ENCODE measurements at places on chromosomes 2 and 18.

DNA sequence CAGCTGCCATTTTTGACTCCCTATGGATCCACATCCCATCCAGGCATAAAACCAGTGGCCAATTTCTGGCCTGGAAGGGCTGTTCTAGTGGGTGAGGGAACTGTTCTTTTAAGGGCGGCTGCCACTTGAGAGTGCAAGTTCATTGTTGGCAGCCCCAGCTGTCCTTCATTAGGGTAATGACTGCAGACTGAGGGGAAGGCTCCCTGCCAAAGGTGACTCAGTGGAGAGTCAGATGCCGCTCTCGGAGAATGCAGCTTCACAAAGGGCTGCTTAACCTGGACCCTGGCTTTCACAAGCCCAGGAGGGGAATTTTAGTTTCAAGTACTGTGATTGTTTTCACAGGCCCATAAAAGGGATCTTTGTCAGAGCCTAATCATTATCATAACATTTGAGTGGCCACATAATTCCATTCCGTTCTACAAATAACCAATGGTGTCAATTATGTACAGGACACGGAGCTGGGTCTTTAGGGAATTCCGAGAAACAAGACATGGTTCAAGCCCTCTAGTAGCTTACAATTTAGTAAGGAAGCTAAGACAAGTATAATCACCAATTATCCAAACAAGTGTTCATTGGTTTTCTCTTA lies 235.7 kb downstream of the CDCA7 start:
- DNase-seq: peak; percentile 99

GRCh38 chr2:53559302-53559966 lies 208.2 kb upstream of the CHAC2 start:
- DNase-seq: no peak

DNA sequence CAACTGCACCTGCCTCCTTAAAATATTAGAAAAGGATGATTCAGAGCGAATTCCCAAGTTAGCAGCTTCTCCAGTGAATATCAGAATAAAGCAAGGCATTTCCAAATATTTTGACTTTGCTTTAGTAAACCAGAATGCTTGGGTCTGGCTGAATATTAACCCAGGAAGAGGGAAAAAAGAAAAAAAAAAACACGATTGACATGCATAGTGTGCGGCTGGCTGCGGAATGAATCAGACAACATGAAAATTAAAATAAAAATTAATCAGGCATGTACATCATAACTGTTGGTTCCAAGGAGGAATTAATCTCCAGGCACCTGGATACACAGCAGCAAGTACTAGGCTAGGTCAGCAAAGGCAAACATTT lies 105.8 kb upstream of the NCKAP5 start:
- DNase-seq: no peak

DNA sequence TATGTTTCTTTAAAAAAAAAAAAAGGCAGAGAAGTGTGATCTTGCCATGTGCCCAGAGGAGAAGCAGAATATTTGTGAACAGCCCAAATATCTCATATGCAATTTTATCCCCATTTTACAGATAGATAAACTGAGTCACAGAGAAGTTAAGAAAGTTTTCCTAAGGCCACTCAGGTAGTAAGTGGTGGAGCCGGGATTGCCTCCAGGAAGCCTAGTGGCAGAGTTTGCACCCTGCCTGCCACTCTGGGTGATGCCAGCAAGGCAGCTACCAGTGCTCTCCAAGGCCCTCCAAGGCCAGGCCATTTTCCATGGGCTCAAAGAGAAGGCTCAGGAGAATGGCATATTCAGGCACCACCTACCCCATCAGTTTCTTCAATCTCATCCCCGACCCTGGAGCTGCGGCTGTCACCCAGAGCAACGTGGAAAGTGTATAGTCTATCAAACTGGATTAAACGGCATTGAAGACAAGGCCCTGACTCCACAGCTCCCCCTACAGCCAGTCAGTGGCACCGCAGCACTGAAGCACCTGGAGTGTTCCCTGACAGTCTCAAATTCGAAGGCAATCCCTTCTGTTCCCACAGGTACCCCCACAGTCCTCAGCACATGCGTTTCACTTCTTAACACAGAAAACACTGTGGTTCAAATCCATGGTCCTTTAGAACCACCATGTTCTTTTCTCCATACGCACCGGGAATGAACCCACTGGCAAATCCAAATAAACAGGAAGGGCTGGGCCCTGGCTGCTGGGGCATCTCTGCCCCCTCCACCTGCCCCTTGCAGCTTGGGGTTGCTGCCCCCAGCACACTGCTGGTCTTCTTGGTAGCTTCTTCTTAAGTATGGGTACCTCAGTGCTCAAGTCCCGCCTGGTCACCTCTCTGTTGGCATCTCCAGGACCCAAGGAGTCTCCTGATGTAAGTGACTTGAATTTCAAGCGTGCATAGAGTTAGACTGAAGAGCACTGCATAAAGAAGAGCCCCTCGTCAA lies 175.3 kb downstream of the INHBB start:
- DNase-seq: peak; percentile 59

DNA sequence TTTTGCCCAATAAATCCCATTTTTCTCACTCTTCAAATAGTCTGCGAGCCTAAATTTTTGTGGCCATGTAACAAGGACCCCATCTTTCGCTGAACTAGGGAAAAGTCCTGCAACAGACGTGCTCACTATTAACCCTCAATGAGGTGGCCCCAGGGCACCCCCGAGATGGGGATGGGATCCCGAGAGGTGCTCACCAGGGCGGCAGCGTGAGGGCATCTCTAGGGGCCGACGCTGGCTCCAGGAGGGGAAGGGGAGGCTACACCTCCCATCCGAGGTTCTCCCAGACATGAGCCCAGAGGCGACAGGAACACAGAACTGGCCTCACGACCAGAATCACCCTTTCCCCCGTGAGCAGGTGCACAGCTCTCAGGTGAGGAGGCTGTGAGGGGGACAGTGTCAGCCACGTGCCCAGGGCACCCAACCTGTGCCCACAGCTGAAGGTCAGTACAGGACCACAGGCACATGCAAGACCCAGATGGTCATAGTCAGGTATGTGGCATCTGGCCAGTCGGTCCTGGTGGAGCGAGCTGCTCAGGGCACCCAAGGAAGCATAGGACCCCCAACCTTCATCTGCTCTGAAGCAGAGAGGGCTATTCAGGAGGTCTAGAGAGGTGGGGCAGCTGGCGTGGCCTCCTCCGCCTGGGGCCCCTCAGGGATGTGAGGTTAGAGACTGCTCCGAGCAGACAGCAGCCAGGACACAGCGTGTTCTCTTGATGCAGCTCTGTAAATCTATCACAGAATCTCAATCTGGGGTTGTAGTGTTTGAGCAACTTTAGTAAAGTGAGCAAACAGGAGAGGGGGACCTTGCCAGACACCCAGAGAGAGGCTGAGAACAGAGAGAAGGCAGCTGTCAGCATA lies 62.8 kb downstream of the PXDN start:
- no peak for DNase-seq

DNA sequence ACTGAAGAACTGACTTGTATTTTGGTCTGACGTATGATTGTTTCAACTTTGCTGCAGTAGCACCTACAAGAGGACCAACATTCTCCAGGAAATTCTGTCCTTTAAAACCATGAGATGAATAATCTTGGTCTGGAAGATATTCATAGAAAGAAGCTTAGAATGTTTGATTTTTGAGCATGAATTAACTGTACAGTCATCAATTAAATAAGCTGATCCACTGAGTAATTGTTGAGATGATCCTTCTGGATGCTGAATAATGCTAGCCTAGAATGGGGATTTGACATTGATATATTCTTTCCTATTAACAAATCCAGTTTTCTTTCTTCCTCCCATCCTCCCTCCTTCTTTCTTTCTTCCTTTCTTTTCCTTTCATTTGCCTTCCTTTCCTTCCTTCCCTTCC lies 39.0 kb upstream of the CDK5R2 start:
- no peak for DNase-seq

GRCh38 chr18:56541340-56541739 lies 97.1 kb downstream of the TXNL1 start:
- DNase-seq: no peak

- DNase-seq: no peak
Measured at GRCh38 chr18:32937066-32937465, 164.2 kb upstream of the KLHL14 start.

GRCh38 chr2:35343135-35343534 lies 1012.4 kb upstream of the CRIM1 start:
- no peak for DNase-seq

GRCh38 chr18:7272311-7273049 lies 41.6 kb downstream of the LRRC30 start:
- DNase-seq: peak; percentile 90

DNA sequence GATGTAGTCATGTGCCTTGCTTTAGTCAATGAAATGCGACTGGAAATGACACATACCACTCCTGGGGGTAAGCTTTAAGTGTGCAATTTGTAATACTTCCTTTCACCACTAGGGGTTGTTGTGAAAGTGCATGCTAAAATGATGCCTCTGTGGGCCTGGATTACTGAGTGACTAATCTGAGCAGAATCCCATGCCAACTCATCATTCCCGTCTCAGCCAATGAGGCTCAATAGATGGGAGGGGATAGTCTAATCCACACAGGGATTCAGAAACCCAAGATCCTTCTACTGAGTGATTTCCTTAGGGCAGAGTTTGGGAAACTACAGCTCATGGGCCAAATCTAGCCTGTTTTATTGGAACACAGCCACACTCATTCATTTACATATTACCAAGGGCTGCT lies 54.0 kb downstream of the HRH4 start:
- no peak for DNase-seq

DNA sequence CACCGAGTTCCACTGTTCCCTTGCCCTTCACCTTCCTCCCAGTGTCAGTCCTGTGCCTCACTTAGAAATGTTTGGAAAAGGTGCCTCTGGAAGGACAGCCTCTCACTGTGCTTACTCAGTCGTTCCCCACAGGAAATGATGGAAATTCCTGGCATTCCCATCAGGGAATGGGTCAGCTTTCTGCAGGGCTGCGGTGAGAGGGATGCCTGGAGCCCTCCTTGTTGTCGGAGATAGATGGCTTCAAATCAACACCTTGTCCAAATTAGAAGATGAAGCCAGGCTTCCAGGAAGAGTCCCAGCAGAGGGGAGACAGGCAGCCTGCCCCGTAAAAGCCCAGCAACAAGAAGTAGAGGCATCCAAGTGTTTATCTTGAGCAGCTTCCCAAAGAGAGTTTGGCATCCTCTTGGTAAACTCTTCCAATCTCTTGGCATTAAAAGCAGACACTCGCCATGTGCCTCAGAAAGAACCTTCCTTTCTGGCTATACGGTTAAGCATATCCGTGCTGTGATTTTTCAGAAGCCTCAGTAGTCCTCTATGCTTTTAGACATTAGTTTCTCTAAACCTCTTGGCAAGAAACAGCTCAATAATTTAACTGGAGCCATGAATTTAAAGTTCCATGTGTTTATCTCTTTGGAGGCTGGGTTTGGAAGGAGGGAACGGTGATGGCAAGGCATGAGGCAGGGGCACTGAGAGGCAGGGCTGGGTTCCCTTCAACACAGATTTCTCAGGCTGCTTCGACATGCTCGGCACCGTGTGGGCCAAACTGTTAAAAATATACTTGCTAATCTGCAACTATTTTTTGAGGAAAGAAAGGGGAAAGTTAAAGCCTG lies 25.1 kb downstream of the COLEC12 start:
- no peak for DNase-seq

GRCh38 chr2:2731101-2731815 lies 400.2 kb upstream of the MYT1L start:
- DNase-seq: no peak

DNA sequence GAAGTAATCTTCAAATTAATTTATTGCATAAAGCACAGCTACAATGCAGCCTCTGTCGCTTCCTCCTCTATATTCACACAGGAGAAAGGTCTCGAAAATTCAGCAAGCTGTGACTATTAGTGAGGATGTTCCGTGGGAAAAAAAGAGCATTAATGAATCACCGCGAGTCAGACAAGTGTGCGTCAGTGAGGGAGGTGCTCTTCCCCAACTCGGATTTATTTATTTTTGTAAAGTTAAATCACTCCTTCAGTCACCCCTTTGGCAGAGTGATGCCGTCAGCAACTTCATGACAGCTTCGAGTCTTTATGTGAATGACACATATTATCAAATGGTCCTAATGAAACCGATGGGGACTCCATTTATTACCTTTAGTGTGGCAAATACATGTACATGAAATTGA lies 648.9 kb upstream of the SALL3 start:
- DNase-seq: no peak

GRCh38 chr2:23563673-23564614 lies 179.0 kb downstream of the KLHL29 start:
- no peak for DNase-seq

- no peak for DNase-seq
Measured at GRCh38 chr2:240573071-240573515, 4.8 kb downstream of the RNPEPL1 start.

- no peak for DNase-seq
Measured at GRCh38 chr2:225995796-225996461, 596.4 kb downstream of the NYAP2 start.

DNA sequence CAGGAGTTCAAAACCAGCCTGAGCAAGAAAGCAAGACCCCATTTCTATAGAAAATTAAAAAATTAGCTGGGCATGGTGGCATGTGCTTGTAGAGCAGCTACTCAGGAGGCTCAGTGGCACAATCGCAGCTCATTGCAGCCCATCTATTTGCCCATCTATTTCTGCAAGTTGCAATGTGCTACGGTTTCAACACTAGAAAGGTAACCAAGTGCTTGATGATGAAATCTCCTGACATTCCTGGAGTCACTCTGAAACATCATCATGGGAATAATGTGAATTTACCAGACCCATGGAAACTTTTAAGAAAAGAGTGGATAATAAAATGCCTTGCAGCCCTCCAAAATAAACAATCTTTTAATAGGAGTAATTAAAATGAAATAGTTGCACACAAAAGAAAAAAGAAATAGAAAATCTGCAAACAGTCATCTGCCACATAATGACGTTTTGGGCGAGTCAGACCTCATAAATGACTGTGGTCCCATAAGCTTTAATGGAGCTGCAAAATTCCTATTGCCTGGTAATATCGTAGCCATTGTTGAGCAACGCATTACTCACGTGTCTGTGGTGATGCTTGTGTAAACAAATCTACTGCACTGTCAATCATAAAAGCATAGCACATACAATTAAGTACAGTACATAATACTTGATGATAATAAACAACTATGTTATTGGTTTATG lies 46.6 kb upstream of the AMMECR1L start:
- DNase-seq: no peak

GRCh38 chr2:42864641-42865280 lies 72.4 kb upstream of the HAAO start:
- DNase-seq: no peak

GRCh38 chr2:167964650-167965413 lies 282.6 kb downstream of the STK39 start:
- DNase-seq: no peak

Data from NCI-H510A treated with DMSO at 0.1 percent for 48 hours (cell line).